Non-pigmented ciliary epithelial cell (primary cell): ENCODE measurements at places on chromosomes 2 and 18.

- peak; percentile 48 for DNase-seq
These were observed 15.5 kb upstream of the RAB10 start for GRCh38 chr2:26018184-26019055.

- DNase-seq, result no peak
These were observed 94.3 kb upstream of the FOSL2 start for GRCh38 chr2:28298406-28298805.

DNA sequence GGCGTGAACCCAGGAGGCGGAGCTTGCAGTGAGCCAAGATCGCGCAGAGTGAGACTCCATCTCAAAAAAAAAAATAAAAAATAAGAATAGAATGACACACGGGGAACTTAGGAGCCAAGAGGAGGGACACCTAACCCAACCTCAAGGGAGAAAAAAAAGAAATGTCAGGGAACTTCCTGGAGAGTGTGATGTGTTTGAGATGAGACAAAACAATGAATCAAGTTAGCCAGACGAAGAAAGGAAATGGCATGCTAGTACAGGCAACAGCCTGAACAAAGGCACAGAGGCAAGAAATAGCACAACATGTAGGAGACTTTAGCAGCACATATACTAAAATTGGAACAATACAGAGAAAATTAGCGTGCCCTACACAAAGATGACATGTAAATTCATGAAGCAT, 36.7 kb upstream of the PAPOLG start:
- DNase-seq, result no peak

- no peak for DNase-seq
These were observed 542.6 kb upstream of the KLHL29 start for GRCh38 chr2:22842205-22842869.

DNA sequence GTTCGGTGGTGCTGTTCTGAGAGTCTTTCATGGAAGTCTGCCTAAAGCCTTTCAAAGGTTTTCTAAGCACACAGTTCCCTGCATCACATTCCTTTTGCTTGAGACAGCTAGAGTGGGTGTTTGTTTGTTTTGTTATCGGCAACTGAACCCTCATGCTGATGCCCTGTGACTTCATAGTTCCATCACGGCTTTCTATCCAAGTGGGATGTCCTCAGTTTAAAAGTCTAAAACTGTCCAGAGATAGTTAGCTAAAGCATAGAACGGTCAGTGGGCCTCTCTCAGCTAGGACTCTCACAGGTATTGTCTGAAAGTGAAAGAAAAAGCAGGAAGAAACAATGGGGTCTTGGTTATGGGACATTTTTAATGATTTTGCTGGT, 337.3 kb downstream of the OSR1 start:
- peak; percentile 92 for DNase-seq

GRCh38 chr2:70009762-70010575, 48.5 kb upstream of the ASPRV1 start:
- no peak for DNase-seq

DNA sequence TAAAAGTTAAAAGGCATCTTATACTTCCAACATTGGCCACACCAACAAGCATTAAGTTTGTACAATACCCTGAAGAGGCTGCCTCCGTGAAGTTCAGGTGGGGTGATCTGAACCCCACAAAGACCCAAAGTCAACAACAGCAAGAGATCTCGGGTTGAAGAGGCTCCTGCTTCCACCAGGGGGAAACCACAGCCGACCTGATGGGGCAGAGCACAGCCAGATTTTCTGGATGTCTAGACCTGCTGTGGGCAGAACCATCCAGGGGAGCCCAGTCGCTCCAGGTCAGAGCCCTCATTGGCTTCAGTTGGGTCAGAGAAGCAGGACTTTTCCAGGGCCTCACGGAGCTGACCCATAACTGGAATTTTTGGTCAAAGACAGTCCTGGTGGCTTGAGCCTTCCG, 66.5 kb upstream of the ACKR3 start:
- DNase-seq, result no peak

DNA sequence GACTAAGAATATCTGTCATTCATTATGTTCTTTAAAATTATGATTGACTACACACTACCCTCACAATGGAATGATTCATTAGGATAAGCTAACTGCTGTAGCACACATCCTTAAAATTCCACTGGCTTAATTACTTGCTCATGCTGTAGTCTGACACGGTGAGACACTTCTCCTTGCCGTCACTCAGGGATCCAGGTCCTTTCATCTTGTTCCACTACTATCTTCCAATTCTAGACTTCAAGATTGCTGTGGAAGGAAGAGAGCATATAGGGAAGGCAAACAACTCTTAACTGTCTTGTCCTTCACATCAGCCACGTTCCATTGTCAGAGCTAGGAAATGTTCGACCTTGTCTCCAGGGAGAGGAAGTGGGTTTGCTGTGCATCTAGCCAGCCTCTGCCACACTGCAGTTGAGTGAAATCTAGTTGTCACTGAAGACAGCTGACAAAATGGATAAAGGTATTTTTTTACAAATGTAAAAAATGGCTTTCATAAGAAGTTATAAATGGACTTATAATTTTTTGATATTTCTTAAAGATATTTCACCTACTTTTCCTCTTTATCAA, 30.1 kb downstream of the GREB1L start:
- no peak for DNase-seq
